ENCODE measurements at places on chromosomes 3 and 15.

DNA sequence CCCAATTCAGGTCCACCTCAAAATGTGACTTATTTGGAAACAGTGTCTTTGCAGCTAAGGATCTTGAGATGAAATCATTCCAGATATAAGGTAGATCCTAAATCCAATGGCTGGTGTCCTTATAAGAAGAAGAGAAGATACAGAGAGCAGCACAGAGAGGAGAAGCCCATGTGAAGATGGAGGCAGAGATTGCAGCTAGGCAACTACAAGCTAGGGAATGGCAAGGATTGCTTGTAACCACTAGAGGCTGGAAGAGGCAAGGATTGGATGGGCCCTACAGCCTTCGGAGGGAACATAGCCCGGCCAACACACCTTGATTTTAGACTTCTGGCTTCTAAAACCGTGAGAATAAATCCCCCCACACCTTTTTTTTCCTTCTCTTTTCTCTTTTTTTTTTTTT is 38.5 kb downstream of the SYN2 start:
- no peaks in the 10 kb centered on the region for H3K36me3 ChIP-seq
- no peak overlapping the region for H3K4me3 ChIP-seq
- no peak overlapping the region for H3K27ac ChIP-seq
- DNase-seq, result no peak
- no peaks in the 10 kb centered on the region for H3K27me3 ChIP-seq

DNA sequence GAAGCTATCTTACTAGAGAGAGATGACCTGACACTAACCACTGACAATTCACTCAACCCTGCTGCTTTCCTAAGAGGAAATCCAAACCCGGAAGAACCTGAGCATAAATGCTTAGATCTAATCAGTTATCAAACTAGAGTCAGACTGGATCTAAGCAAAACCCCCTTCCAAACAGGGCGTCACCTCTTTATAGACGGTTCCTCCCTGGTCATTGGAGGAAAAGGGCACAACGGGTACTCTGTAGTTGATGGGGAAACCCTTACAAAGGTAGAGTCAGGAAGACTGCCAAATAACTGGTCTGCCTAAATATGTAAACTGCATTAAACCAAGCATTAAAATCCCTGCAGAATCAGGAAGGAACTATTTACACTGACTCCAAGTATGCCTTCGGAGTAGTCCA is 41.3 kb upstream of the FSTL1 start:
- H3K36me3 ChIP-seq, result no peaks in the 10 kb centered on the region
- peaks cover 8% of the 10 kb centered on the region for H3K27me3 ChIP-seq
- no peak for DNase-seq
- H3K27ac ChIP-seq, result no peak overlapping the region
- no peaks in the 10 kb centered on the region for H3K4me1 ChIP-seq
- H3K4me3 ChIP-seq, result no peak overlapping the region

DNA sequence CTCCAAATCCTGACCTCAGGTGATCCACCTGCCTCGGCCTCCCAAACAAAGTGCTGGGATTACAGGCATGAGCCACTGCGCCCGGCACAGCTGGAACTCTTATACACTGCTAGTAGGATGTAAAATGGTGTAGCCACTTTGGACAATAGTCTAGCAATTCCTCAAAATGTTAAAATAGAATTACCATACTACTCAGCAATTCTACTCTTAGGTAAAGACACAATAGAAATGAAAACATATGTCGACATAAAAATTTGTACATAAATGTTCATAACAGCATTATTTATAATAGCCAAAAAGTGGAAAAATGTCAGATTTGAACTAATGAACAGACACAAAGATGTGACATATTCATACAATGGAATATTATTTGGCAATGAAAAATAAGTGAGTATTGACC is 33.4 kb downstream of the RAD18 start:
- no peaks in the 10 kb centered on the region for H3K27me3 ChIP-seq
- peaks cover 43% of the 10 kb centered on the region for H3K36me3 ChIP-seq
- no peak overlapping the region for H3K4me3 ChIP-seq
- no peak overlapping the region for H3K27ac ChIP-seq

- no peaks in the 10 kb centered on the region for H3K4me1 ChIP-seq
- H3K4me3 ChIP-seq, result no peak overlapping the region
- H3K27ac ChIP-seq, result no peak overlapping the region
- DNase-seq, result no peak
- H3K27me3 ChIP-seq, result no peaks in the 10 kb centered on the region
Measured at GRCh38 chr15:95470997-95471689, 859.4 kb upstream of the NR2F2 start.

DNA sequence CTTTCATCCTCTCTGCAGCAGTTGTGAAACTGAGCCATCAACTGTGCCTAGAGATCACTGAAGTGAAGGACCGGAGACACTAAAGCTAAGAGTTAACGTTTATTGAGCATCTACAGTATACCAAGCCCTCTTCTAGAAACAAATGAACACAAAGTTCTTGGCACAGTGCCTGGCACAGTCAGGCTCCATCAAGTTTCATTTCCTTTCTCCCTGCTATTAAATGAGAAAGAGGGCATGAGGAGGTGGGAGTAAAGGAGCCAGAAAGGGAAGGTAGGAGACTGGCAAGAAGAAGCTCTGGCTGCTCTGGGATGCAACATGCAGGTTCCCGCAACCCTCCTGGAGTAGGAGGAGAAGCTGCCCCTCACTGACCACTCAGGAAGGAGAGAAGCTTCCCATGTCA is 30.6 kb downstream of the CYP19A1 start:
- no peaks in the 10 kb centered on the region for H3K36me3 ChIP-seq
- no peaks in the 10 kb centered on the region for H3K27me3 ChIP-seq
- no peak overlapping the region for H3K27ac ChIP-seq
- DNase-seq, result no peak
- H3K4me1 ChIP-seq, result no peaks in the 10 kb centered on the region

DNA sequence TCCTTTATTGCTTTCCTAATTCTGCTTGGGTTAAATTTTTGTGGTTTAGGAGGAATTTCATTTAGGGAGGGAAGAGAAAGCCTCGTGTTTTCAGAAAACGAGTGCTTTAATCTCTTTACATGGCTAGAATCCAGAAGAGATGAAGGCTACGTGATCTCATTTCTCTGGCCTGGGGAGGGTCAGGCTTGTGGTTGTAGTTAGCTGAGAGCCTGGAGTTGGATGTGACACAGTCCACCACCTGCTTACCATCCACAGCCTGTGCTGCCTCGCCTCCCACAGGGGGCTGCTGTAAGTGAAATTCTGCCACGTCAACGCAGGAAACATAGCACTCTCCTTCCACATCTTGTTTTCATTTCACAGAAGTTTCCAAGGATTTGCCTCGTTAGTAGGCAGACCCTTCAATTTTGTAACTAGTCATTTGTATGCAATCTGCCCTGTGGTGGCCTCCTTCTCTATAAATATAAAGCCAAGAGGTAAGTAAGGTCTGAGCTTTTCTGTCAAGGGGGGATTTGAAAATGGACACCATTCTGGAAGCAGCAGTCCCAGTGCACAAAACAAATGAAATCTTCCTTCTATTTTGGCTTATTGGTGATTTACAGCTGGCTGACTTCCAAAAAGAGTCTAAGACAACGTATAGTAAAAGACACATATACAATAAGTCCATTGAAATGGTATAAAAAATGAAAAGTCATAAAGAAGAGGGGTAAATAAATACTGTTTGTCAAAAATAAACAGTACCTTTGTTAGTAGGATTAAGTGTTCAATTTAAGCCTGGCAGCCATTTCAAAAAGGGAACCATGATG is 3.4 kb downstream of the GXYLT2 start:
- H3K4me1 ChIP-seq, result peaks cover 7% of the 10 kb centered on the region
- peaks cover 38% of the 10 kb centered on the region for H3K27me3 ChIP-seq
- H3K27ac ChIP-seq, result no peak overlapping the region
- no peak for DNase-seq
- no peaks in the 10 kb centered on the region for H3K36me3 ChIP-seq

DNA sequence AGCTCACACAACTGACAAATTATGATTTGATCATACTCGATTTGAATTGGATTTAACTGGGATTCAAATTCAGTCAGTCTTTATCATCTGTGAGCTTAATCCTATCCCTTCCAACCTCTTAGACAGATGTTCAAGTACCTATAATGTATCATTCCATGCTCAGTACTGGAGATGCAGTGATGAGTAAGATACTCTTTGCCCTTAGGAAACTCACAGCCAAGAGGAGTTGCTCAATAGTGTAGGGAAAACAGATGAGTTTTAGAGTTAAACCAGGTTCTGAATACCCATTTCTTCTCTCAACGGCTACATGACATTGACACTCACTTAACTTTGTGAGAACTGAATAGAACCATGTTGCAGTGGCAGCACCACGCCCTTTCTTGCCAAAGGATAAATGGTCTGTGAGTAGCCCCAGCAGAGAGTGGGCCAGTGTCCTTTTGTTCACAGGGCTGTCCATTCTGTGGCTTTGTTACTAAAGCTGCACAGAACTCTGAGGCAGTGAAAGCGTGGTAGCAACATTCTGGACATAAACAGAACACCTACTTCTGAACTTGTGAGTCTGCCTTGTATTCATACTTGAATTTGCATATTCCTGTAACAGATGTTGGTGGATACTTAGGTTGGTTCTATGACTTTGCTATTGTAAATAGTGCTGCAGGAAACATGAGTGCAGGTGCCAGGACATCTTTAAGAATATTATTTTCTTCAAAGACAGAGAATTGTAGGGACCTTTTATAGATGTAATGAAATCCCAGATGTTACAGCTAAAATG is 91.6 kb downstream of the RASA2 start:
- DNase-seq, result no peak
- H3K36me3 ChIP-seq, result peaks cover 85% of the 10 kb centered on the region

- no peaks in the 10 kb centered on the region for H3K36me3 ChIP-seq
- no peak overlapping the region for H3K4me3 ChIP-seq
- no peak for DNase-seq
- H3K27ac ChIP-seq, result no peak overlapping the region
Measured at GRCh38 chr15:92733934-92734521, 78.5 kb upstream of the FAM174B start.

GRCh38 chr3:64384561-64384960 is 159.3 kb upstream of the PRICKLE2 start:
- H3K27ac ChIP-seq, result no peak overlapping the region
- H3K4me3 ChIP-seq, result no peak overlapping the region
- H3K36me3 ChIP-seq, result no peaks in the 10 kb centered on the region

GRCh38 chr3:65666448-65667091 is 372.1 kb downstream of the MAGI1 start:
- no peak overlapping the region for H3K4me3 ChIP-seq
- DNase-seq, result no peak
- H3K27ac ChIP-seq, result no peak overlapping the region
- no peaks in the 10 kb centered on the region for H3K36me3 ChIP-seq
- H3K27me3 ChIP-seq, result no peaks in the 10 kb centered on the region

GRCh38 chr15:43922021-43922420 is 95.2 kb downstream of the WDR76 start:
- H3K27ac ChIP-seq, result no peak overlapping the region
- H3K4me3 ChIP-seq, result no peak overlapping the region
- peaks cover 7% of the 10 kb centered on the region for H3K4me1 ChIP-seq
- DNase-seq, result no peak
- H3K36me3 ChIP-seq, result no peaks in the 10 kb centered on the region

- H3K36me3 ChIP-seq, result no peaks in the 10 kb centered on the region
- no peak overlapping the region for H3K27ac ChIP-seq
- H3K27me3 ChIP-seq, result no peaks in the 10 kb centered on the region
- peaks cover 2% of the 10 kb centered on the region for H3K4me1 ChIP-seq
- no peak overlapping the region for H3K4me3 ChIP-seq
Measured at GRCh38 chr15:56729561-56729960, 3.7 kb downstream of the ZNF280D start.

- no peak overlapping the region for H3K27ac ChIP-seq
- no peaks in the 10 kb centered on the region for H3K27me3 ChIP-seq
- no peak for DNase-seq
- H3K4me1 ChIP-seq, result no peaks in the 10 kb centered on the region
- H3K4me3 ChIP-seq, result no peak overlapping the region
- no peaks in the 10 kb centered on the region for H3K36me3 ChIP-seq
Measured at GRCh38 chr3:87706176-87706575, 352.6 kb downstream of the CGGBP1 start.

GRCh38 chr3:138202945-138203701 is 16.0 kb downstream of the ARMC8 start:
- H3K4me1 ChIP-seq, result no peaks in the 10 kb centered on the region
- no peak overlapping the region for H3K27ac ChIP-seq
- no peak for DNase-seq
- H3K4me3 ChIP-seq, result no peak overlapping the region
- no peaks in the 10 kb centered on the region for H3K27me3 ChIP-seq

DNA sequence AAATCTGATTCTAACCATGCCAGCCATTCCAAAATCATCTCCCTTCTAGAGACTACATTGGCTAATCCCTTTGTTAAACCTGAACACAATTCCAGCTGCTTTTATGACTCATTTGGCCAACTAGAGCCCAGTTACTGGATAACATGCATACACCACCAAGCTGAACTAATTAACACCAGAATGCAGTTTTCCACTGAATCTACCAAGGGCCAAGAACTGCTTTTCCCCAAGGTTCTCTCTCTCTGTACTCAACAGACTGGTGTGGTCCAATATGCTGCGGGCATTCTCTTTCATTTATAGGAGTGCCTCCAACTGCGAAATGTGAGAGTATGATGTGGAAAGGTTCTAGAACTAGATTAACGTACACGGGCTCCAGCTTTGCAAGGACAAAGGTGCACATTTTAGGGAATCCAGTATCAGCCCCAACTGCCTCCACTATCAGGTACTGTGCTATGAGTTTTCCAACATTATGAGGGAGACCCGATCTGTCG is 1.5 kb downstream of the CHSY1 start:
- peaks cover 2% of the 10 kb centered on the region for H3K36me3 ChIP-seq
- DNase-seq, result no peak
- H3K27me3 ChIP-seq, result no peaks in the 10 kb centered on the region
- H3K4me3 ChIP-seq, result peak overlapping the region; percentile 88
- peaks cover 9% of the 10 kb centered on the region for H3K4me1 ChIP-seq

DNA sequence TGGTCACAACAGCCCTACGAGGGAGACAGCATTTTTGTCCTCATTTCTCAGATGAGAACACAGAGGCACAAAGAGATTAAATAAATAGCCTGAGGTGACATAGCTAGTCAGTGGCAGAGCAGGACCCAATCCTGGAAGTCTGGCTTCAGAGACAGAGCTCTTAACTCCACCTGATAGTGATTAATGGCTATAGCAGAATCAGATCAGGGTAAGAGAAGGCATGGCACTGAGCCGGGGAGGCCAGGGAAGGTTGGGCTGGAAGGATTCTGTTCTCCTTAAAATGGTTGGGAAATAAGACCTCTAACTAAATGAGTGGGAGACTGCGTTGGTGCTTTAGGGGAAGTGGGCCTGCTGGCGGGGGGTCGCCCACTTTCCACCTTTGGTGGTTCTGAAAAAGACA is 104.5 kb downstream of the VGLL4 start:
- no peak for DNase-seq
- H3K36me3 ChIP-seq, result no peaks in the 10 kb centered on the region
- H3K4me3 ChIP-seq, result no peak overlapping the region
- no peaks in the 10 kb centered on the region for H3K27me3 ChIP-seq
- H3K4me1 ChIP-seq, result peaks cover 4% of the 10 kb centered on the region

GRCh38 chr3:177813322-177813721 is 616.0 kb upstream of the TBL1XR1 start:
- H3K4me3 ChIP-seq, result no peak overlapping the region
- H3K27ac ChIP-seq, result no peak overlapping the region
- H3K4me1 ChIP-seq, result peaks cover 4% of the 10 kb centered on the region
- no peak for DNase-seq

Measured in neuronal stem cell (in vitro differentiated cells).